ENCODE measurements at places on chromosomes 5 and 9. TPM values are rescaled to one million over a fixed set of nuclear protein-coding genes. Genes with fewer than 3 reads are reported as not detected.

- no peak for DNase-seq
Observed at GRCh38 chr5:32851559-32852173, 140.5 kb downstream of the NPR3 start.

GRCh38 chr5:88879724-88880123, 3.3 kb downstream of the MEF2C start:
- no peak for DNase-seq

- no peak for DNase-seq
Observed at GRCh38 chr9:119905724-119906123, 536.5 kb upstream of the BRINP1 start.

DNA sequence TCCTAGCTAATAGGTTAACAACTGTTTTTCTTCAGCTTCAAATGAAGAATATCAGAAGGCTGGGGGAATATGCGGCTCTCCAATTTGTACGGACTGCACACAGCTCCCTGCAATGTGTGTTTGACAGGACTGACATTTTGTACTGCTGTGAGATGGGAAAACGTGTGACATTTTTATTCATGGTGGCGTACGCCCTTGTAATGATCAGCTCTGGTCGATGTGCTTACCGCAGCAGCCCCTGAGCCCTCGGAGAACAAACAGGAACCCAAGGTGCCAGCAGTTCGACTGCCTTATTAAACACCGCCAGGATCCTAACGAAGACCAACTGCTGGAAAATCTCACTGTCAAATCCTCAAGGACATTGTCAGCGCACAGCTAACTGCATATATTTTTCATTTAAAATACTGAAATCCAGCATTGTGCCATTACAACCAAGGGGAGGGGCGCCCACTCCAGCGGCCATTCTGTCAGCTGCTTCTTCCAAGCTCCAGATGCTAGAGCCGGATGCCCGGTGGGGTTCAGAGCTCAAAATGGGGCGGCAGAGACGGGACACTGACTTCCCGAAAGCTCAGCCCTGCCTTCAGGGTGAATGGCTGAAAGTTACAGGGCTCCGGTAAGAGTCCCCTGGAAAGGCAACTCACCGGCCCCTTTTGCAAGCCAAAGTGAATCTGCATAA, 66.8 kb downstream of the CRB2 start:
- no peak for DNase-seq

DNA sequence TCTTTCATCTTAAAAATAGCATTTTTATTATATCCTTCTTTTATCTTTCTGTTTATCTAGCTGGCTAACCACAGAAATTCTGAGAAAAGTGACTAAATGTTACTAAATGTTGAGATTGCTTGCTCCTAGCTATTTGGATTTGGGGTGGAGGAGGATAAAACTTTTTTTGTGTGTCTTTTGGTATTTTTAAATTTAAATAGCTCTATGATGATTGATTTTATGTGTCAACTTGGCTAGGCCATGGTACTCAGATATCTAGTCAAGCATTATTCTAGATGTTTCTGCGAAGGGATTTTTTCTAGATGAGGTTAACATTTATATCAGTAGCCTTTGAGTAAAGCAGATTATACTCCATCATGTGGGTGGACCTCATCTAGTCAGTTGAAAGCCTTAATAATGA, 75.0 kb downstream of the GCNT1 start:
- no peak for DNase-seq

- DNase-seq = no peak
Observed at GRCh38 chr5:1767524-1768282, 31.9 kb downstream of the MRPL36 start.

DNA sequence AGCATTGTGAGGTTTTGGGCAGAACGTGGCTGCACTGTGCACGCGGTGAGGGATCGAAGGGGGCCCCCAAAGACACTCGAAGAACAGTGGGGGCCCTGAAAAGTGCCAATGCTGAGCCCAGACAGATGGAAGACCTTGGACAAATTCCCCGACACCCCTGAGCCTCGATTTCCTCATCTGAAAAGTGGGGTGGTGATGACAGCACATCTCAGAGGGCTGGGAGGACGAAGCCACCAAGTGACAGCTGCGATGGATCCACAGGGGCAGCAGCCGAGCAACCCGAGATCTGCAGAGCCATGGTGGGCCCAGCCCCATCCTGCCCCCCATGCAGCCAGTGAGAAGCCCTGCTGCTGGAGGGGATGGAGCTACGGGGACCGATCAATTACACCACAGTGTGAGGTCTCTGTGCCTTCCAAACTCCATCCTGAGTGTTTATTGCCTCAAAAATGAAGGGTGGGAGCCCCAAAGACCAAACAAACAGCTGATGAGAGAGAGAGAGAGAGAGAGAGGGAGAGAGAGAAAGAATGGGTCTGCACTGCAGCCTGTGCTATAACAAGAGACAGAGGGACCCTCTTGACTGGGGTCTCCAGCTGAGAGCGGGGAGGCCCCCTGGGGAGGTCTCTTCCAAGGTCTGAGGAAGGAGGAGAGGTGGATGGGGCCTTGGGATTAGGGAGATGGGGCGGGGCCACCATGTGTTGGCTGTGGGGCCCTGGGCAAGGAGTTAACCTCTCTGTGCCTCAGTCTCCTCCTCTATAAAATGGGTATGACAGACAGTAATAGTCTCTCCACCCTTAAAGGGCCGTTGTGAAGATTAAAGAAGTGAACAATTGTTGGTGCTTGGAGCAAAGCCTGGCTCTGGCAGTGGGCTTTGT, 134.4 kb upstream of the IER5L start:
- DNase-seq = no peak

DNA sequence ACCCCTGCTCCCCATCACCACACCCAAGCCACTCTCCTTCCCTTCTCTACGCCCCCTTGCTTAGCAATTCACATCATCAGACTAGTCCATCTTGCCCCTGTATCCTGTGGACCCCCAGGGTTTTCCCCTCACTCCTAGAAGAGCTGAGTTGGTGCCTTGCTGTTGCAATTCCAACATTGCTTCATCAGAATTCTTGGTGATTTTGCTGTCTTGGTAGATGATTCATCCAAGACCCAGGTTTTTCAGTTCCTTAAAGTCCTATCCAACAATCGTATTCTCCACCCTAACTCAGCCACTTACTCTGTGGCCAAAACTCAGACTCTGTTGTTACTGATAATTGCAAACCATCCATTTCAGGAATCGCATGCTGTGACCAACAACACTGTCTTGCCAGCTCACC, 21.4 kb upstream of the CCNJL start:
- DNase-seq = no peak

- no peak for DNase-seq
Observed at GRCh38 chr5:42555797-42556196, 132.6 kb downstream of the GHR start.

GRCh38 chr9:25704800-25705199, 26.6 kb upstream of the TUSC1 start:
- no peak for DNase-seq

- no peak for DNase-seq
Observed at GRCh38 chr5:63963926-63964325, 1.7 kb upstream of the HTR1A start.

The PPP1R26 gene
- 22.2 TPM for total RNA-seq

The TRPM6 gene
- 1.7 TPM for total RNA-seq

- no peak for DNase-seq
Observed at GRCh38 chr5:81782811-81783210, 31.9 kb upstream of the SSBP2 start.

- DNase-seq = no peak
Observed at GRCh38 chr9:89701221-89701798, 96.5 kb downstream of the GADD45G start.

- no peak for DNase-seq
Observed at GRCh38 chr9:77769246-77769645, 121.1 kb upstream of the GNA14 start.

GRCh38 chr9:137919095-137919465, 41.5 kb downstream of the CACNA1B start:
- DNase-seq = no peak

GRCh38 chr5:3218916-3219650, 376.5 kb upstream of the IRX1 start:
- no peak for DNase-seq

The LRRC19 gene
- total RNA-seq = not detected

The LOX gene
- total RNA-seq = 0.27 TPM

GRCh38 chr9:130327781-130328348, 62.3 kb downstream of the HMCN2 start:
- no peak for DNase-seq

The PHF24 gene
- total RNA-seq = 3.1 TPM

GRCh38 chr5:5638211-5638610, 215.7 kb downstream of the ICE1 start:
- no peak for DNase-seq

The ABLIM3 gene
- total RNA-seq = 19.0 TPM

The ARID3C gene
- not detected for total RNA-seq

Measured in glutamatergic neuron (in vitro differentiated cells).